NCI-H1694 (cell line): ENCODE measurements at places on chromosomes 7 and 10.

DNA sequence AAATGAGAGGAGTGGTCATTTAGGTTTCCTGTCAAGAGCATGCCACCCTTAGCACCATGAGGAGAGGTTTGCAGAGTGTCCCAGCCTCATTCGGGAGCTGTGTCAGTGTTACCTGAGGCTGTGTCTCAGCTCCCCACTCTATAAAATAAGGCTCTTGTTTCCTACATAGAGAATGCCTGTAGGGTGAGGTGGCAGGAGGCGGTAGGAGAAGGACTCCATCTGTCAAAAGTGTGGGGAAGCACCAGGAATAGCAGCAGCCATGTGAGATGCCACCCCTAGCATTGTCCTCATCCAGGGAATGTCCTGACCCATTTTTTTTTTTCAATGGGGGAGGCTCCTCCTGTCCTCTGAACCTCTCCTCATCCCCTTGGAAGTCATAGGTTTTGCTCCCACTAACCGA is 451.2 kb downstream of the PLXNA4 start:
- no peak for DNase-seq

DNA sequence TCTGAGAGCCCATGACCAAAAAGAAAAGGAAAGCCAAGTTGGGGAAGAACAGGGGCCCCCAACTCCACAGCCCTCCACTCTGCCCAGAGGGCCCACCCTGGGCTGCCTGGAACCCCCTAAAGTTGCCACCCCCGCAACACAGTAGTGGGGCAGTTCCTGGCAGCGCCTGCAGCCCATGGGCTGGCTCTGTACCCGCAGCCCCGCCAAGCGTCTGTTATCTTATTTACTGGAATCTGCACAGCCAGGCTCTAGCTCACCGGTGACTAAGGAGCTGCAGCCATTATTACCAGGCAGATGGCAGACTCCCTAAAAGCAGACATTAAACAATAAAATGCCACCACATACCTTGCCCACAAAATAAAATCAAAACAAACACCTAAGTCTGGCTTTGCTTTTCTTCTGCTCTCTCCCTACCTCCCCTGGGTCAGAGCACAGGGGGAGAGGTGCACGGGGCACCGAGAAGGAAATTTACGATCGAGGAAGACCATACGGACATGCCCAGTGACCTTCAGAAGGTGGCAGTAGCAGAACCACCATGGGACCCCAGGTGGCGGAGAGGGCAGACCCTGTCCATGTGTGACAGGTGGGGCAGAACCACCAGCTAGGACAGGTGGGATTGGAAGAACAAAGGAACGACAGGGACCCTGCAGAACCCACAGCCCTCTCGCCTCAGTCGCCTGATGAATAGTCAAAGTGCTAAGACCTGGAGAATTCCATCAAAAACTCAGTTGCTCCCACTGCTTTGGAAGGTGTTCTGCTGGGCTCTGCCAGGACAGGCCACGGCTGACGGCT is 66.3 kb downstream of the PRKAG2 start:
- peak; percentile 34 for DNase-seq

DNA sequence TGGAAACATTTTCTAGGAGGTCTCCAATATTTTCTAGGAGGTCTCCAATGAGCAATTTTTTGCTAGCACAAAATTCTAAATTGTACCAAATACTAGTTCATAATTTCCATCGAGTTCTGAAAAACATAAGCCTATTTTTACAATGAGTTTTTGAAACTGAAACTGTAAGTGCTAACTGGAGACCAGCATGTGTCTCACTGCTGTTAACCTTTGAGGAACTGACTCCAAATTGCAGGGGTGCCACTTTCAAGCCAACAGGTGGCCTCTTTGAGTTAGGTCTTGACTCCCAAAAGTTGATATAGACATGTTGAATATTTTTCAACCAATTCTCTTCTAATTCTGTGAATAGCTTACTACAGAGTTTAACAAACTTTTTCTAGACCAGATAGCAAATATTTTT is 58.8 kb downstream of the CAV1 start:
- DNase-seq = no peak

DNA sequence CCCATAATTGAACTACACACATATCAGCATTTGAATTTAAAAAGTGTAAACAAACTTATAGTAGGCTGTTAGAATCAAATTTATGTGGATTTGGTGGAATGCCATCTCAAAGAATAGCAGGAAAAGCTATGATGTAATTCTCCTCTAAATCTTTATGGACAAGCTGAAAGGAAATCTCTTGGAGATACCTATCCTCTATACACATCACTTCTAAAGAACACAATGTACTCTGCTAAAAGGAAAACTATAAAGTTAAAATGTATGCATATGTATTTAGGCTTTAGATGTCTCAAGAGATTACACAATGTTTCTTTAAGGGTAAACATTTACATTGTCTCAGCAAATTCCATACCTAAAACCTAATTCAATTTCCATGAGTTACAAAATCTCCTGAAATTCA is 323.3 kb downstream of the CRPPA start:
- no peak for DNase-seq

DNA sequence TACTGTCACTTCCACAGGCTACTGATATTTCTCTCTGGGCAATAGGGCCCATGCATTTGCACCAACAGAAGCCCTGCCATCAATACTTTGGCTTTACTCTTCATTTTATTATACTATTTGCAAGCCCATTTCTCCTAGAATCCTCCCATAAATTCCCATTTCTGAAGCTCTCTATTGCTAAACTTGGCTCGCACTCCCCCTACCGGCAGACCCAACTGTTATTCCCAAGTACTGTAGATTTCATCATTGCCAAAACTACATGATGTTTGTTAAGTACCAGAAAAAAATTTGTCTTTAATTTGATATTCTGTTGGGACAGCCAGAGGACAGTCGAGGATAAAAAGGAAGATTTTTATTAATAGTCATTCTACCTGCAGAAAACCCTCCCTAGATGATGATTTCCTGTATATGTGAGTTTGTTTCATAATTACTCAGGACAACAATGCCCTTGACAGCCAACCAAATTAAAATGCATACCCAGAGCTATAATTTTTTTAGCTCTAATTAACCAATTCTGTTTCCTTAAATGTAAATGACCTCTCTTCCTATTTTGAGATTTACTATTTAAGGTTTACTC is 298.6 kb downstream of the REEP3 start:
- peak; percentile 61 for DNase-seq

DNA sequence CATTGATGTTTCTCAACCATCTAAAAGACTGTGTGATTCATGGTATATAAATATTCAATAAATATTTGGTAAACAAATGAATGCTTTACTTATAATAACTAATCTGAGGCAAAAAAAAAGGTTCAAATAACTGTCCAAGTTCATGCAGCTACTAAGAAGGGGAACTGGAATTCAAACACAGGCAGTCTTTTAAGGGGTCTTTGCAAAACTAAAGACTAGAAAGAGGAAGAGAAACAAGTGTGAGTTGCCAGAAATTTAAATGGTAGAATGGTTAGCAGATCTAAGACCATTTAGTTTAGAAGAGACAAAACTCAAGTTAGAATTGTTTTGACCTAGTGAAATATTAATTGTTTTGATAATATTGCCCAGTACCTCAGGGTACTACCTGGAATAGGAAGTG is 642.0 kb upstream of the LRRN3 start:
- no peak for DNase-seq

- DNase-seq = no peak
Observed at GRCh38 chr7:674454-675410, 51.8 kb upstream of the DNAAF5 start.

DNA sequence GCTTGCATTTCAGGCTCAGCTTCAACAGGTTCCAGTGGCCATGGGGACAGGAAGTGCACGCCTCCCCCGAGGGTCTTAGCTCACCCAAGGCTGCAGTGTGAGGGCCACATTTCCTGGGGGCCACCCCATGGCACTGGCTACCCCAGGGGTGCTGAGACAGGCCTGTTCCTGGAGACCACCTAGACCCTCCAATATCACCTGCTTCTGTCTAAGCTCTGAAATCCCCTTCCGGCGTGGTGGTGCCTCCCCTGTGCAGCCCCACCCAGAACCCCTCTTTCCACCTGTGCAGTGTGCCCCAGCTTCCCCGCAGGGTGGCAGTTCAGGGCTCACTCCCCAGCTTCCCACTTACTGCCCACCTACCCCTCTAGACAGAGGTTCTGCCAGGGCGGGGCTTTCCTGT is 83.1 kb downstream of the ADARB2 start:
- no peak for DNase-seq

- no peak for DNase-seq
Observed at GRCh38 chr10:70970830-70971229, 82.5 kb upstream of the PCBD1 start.

DNA sequence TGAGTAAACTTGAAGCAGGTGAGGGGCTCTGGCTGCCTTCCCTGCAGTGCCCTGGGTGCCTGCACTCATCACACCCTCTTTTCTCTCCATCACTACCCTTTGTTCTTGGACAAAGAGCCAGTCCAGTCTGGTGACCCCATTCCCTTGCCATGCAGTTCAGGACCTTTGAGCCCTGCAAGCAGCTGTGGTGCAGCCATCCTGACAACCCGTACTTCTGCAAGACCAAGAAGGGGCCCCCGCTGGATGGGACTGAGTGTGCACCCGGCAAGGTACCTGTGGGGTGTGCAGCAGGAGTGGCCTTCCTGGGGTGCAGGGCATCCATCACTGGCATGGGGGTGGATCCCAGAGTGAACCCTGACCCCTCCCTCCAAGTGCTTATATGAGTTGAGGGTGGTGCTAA is 48.7 kb downstream of the TBATA start:
- no peak for DNase-seq

- DNase-seq = no peak
Observed at GRCh38 chr10:72523062-72523461, 102.8 kb downstream of the MICU1 start.

DNA sequence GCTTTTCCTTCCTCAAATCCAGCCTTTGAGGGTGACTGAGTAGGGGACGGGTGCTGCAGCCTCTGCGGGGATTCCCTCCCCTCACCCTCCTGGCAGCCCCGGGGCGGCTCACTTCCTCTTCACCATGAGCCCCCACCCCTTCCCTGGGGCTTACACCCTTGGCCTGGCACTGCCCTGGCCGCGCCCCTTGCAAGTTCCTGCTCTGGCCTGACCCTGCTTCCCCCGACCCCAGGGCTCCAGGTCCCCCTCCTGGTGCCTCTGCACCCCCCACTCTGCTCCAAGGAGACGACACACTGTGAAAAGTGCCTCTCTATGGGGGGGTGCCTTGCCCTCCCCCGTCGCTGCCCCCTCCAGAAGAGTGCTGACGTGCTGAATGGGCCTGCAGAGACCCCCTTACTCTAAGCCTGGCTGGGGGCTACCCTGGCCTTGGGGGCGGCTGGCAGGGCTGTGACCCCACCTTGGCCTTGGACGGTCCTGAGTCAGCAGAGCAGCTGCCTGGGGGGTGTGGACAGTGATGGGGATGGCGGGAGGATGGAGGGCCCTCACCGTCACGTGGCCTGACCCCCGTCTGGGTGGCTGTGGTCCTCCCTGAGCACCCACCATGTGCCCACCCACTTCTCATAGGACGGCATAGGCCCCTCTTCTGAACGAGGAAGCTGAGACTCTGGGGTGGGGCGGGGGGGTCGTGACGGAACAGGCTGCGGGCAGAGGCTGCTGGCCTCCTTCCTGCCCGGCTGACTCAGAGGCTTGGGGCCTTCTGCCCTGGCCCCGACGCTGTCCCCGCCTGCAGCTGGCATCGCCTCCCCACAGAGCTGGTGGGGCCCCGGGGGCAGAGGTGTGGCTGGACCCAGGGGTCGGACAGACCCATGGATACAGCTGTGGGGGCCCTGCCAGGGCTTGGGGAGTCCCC is 9.8 kb downstream of the LFNG start:
- DNase-seq = no peak

GRCh38 chr10:5545778-5546710 is 21.3 kb downstream of the CALML3 start:
- DNase-seq = no peak

DNA sequence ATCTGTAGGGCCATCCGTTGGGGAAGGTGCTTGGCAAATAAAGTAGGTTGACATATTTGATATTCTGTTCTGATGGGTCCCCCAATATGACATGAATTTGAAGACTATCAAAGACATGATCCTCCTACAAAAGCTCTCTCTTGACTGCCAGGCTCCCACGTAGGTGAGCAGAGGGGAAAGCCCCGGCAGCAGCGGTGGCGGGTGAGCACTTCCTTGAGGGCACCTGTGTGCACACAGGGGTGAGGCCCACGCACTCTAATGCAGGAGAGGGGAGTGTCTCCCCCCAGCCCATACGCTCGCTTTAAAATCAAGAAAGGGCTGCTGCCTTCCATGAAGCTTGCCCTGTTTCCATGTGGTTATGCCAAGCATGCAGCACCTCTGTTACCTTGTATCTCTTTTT is 100.4 kb downstream of the TAX1BP1 start:
- DNase-seq = no peak

DNA sequence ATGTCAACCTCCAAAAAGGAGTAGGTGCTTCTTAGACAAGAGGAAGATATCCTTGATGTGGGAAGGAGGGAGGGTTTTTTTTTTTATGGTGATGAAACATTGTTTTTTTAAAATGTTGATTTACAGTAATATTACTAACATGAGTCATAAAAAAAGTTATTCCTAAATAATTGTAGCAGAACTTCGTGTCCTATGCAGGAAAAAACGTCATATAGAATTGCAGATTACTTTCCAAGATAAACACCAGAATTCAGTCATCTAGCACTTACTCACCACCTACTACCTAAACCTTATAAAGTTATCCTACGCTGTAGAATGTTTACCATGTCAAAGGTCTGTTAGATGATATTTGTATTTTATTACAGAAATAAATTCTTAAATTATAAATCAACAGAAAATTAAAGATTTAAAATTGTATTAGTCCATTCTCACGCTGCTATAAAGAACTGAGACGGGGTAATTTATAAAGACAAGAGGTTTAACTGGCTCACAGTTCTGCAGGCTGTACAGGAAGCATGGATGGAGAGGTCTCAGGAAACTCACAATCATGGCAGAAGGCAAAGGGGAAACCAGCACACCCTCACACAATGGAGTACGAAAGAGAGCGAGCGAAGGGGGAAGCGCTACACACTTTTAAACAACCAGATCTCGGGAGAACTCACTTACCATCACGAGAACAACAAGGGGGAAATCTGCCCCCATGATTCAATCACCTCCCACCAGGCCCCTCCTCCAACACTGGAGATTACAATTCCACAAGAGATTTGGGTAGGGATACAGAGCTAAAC is 105.2 kb upstream of the NEBL start:
- no peak for DNase-seq

DNA sequence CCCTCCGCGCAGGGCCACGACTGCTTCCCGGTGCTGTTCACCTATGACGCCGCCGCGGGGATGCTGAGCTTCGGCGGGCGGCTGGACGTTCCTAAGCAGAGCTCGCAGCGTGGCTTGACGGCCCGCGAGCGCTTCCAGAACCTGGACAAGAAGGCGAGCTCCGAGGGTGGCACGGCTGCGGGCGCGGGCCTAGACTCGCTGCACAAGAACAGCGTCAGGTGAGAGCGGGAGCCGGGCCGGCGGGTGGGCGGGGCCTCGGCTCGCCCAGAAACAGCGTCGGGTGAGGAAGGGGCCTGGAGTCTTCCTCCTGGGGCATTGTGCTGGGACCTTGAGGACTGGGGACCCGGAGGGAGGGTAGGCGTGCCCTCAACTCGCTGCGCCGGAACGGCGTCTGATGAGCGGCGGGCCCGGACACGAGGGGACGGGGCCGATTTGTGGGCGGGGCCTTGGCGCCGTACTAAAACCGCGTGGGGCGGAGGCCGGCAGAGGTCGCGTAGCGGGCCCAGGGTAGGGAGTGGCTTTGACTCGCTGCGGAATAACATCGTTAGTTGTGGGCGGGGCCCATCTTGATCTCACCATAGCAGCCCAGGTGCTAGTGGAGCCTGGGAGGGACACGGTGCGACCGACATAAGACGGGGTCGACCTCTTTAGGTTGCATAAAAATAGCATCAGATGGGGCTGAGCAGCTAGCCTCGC is 15.6 kb downstream of the PDAP1 start:
- no peak for DNase-seq
